ENCODE measurements at places on chromosomes 2 and 18. TPM values are rescaled to one million over a fixed set of nuclear protein-coding genes. Genes with fewer than 3 reads are reported as not detected.

DNA sequence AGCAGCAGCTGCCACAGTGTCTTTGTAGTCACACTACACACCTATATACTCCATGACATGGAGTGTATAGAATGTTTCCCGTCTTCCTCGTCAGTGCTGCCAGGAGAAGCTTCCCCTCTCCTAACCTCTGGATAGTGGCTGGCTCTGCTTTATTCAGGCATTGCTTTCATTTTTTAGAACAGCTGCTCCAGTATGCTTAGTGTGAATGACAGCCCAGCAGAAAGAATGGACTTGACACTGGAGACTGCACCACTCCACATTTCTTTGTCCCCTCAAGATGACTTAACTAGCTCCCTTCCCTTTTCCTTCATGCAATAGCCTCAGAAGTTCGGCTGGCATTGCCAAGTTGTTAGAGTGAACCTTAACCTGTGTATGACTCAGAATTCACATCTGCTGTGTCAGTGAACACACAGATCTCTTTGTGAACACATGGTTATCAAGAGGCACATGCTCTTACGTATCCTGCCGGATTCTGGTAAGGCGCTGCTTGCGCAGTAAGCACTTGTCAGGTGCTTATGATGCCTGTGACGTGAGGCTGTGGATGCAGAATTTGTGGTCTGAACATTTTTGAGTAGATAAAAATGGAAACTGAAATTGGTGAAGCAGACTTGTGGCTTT lies 73.9 kb downstream of the NEDD4L start:
- peak; percentile 64 for DNase-seq

- DNase-seq = no peak
Measured at GRCh38 chr2:239129147-239129920, 271.5 kb downstream of the HDAC4 start.

DNA sequence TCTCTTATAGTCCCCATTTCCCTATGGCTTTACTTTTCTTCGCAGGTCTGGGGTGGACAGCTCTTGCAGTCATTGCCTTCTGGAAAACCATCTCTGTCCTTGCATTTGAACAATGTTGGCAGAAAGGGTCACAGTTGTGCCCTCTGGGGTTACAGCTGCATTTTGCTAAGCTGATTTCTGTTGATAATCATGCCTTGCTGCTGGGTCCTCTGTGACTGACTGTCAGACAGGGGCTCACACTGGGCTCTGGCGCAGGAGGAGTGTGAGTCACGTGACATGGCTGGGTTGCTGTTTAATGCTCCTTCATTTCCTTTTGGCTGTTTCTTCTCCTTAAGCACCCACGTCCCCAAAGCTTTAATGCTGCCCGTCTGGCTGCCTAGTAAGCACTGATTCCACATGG lies 196.6 kb upstream of the LHCGR start:
- DNase-seq = no peak

GRCh38 chr2:212935752-212936151 lies 215.7 kb downstream of the IKZF2 start:
- no peak for DNase-seq

GRCh38 chr18:68604256-68604655 lies 110.7 kb downstream of the TMX3 start:
- DNase-seq = no peak

DNA sequence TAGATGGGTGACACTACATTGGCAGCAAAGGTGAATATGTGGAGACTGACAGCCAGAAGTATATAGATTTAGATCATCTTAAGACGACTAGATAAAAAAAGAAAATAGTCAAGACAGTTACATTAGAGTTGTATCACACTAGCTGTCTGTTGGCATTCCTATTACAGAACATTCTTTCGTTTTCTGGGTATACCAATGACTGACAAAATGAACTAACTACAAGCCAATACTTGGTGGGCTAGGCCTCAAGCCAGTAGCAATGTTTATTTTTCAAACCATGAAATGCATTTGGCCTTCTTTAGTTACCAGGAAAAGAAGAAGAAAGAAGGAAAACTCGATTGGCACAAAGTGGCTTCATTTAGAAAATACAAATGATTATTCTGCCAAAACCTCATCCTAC lies 944.9 kb upstream of the ZEB2 start:
- no peak for DNase-seq

DNA sequence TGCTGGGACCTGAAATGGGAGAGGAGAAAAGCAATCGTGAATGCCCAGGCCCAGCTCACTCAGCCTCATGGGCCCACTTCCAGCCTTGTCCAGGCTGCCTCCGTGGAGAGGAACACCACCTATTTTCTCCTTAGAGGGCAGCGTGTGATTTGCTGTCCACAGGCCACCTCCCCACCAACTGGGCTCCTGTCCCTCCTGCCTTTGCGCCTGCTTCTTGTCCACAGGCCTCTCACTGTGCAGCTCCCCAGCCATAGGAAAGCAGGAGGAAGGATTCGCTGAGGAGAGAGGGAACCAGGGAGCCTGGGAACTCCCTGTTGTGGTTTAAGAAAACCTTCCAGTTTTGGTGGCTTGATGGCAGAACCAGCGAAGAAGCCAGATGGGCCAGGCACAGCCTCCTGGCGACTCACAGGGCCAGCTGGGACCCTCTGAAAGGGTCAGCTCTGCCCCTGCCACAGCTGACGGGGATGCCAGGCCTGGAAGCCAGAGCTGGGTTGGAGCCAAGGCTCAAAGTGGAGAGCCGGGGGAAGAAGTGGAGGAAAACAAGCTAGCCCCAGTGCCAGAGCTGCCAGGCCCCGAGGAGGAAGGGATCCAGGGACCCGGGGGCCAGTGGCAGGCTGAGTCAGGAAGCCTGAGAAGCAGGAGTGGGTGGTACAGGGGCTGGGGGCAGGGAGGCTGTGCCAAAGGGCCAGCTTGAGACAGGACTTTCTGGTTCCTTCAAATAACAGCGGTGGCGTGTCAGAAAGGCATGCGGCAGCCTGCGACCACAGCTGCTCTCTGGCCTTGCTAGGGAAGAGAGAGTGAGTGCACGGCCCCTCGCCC lies 9.9 kb downstream of the TMBIM1 start:
- DNase-seq = no peak

DNA sequence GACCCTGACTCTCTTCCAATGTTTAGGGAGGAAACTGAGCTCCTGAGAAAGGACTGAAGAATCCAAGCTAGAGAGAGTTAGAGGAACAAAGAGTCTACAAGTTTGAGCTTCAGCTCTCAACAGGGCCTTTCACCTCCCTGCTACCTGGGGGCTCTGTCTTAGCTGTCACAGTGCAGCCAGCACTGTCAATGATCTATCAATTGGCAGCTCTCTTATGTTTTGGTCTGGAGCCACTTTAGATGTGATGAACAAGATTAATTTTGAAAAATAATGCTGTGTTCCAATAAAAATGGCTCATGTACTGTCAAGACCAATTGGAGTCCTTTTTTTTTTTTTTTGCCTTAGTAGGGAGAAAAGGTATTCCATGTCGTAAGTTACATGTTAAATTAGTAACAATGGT lies 215.8 kb upstream of the TRIB2 start:
- no peak for DNase-seq

DNA sequence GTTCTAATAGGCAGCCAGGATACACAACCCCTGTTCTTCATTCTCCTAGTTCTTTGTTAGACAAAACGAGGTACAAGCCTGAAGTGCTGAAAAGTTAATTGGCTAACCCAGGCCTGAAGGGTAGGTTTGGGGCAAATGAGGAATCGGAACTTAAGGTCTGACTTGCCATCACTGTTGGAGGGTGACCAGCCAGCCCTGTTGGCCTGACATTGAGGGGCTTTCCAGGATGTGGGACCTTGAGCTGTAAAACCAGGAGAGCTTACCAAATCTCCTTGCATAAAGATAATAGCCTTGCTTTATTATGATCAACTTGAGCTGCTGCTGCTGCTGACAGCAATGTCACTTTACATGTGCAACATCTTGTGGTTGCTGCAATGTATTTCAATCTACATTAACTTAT lies 256.0 kb downstream of the VAPA start:
- DNase-seq = no peak

GRCh38 chr2:216914491-216914890 lies 54.6 kb upstream of the TNP1 start:
- no peak for DNase-seq

DNA sequence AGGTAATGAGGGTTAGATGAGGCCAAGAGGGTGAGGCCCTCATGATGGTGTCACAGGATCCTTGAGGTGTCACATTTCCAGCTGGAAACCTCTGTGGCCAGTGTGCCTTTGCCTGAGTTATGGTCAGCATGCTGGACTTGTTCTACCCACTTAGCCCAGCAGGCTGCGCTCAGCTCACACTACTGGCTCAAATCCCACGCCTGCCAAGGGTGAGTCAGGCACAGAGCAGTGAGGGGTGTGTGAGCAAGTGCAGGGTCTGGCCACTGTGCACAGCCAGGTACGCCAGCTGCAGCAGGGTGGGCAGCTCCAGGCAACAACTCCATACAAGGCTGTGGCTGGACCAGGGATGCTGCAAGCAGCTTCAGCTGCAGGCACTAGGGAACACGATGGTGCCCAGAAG lies 616.6 kb upstream of the FSHR start:
- peak; percentile 28 for DNase-seq

DNA sequence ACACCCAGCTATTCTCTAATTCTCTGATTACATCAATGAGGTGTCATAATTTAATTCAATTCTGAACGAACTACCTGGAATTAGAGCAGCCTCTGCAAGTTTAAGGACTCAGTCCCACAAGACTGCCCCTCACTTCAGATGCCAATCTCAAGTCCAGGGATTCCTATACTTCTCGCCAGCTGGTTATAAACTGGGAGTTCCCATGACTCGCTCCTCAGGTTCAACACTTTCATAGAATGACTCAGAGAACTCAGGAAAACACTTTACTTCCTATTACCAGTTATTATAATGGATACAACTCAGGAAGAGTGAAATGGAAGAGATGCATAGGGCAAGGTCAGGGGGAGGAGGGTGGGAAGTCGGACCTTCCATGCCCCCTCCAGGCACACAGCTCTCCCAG lies 112.3 kb upstream of the ATP5MC3 start:
- DNase-seq = no peak

DNA sequence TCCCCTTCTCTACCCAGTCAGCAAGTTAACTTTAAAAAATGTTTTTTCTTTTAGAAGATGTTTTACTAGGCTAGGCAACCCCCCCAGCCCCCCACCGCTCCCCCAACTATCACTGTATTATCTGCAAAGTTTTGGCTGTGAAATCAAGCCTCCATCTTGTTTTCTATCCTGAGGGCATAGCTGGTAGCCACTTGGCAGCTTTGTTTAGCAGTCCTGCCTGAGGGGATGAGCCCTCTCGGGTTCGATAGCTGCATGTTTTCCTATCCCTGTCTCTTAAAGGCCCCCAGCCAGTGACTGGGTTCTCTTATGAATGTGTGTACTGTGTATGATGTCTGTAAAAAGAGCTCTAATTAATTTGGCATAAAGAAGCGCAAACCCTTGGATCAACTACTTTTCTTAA lies 43.4 kb downstream of the MRO start:
- DNase-seq = no peak

- DNase-seq = no peak
Measured at GRCh38 chr18:29104671-29105070, 927.7 kb upstream of the CDH2 start.

DNA sequence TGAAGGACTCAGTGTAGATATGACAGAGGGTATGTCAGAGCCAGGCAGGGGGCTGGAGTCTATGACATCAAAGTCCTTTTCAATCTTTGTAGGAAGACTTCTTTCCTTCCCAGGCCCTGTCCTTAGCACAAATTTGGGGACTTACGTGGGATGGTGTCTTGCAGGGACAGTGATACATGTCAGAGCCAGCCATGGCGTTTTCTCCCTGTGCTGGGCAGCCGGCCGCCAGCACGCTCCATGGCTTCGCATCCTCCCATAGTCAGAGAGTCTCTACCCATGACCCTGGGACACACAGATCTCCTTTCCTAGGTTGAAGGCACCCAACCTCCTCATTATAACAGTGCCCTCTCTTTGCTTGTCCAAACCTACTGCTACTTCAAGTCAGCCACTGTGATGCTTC lies 156.9 kb upstream of the MYCN start:
- no peak for DNase-seq

- DNase-seq = peak; percentile 13
Measured at GRCh38 chr2:29841386-29842004, 79.9 kb downstream of the ALK start.

- no peak for DNase-seq
Measured at GRCh38 chr2:125169022-125169763, 1144.1 kb downstream of the CNTNAP5 start.

- DNase-seq = no peak
Measured at GRCh38 chr2:156657809-156658208, 221.6 kb downstream of the GPD2 start.

DNA sequence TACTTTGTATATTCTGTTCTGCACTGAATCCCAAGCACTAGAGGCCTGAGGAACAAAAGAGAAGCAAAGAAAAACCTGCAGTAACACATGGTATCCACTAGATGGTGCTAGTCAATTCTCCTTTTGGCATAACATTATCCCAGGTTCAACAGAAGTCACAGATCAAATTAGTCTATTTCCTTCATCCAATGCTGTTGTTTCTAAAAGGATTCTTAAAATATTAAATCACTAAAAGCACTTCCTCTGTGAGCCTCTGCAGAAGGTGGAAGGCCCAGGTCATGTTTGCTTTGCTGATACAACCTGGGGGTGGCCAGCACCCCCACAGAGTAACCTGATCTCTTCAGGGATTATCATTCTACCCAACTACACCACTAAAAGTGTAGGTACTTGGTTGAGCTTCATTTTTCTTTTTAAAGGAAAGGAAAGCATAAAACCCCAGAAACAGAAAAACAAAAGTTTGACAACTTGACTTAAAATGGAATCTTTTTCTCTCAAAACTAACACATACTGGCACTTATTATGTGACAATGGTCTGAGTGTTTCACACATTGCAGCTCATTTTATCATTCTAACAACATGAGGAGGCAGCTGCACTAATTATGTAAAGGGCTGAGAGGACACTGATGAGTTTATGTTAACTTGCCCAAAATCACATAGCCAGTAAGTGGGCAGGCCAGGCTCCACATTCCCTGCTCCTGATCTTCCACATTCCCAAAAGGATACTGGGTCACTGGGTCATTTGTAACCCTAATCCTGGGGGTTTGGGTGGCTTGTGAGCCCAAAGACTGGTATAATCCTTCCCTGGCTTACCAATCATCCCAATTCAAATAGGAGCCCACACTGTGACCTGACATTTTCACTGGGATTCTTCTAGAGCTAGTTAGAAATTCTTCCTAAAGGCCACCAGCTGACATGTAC lies 66.8 kb upstream of the DNER start:
- DNase-seq = no peak

GRCh38 chr2:235025800-235026536 lies 74.2 kb downstream of the SH3BP4 start:
- peak; percentile 66 for DNase-seq

- DNase-seq = no peak
Measured at GRCh38 chr2:113692698-113693428, 63.6 kb downstream of the SLC35F5 start.

GRCh38 chr2:73418343-73418742 lies 32.7 kb downstream of the ALMS1 start:
- DNase-seq = peak; percentile 43

GRCh38 chr2:128573116-128573515 lies 254.4 kb upstream of the HS6ST1 start:
- no peak for DNase-seq

The VAMP8 gene
- 178 TPM for total RNA-seq

The HOXD9 gene
- 0.66 TPM for total RNA-seq

The CTIF gene
- 101 TPM for total RNA-seq

The ALPI gene
- 1.0 TPM for total RNA-seq

The CNDP1 gene
- total RNA-seq = 4.0 TPM

The SPAG16 gene
- 62.7 TPM for total RNA-seq

The LYPD1 gene
- total RNA-seq = 14.6 TPM

The KATNAL2 gene
- total RNA-seq = 8.0 TPM

The ANKRD30BL gene
- not detected for total RNA-seq

The SERPINB4 gene
- total RNA-seq = not detected

The CFAP53 gene
- total RNA-seq = 1.5 TPM

The COL4A4 gene
- total RNA-seq = 30.4 TPM

The GBX2 gene
- total RNA-seq = not detected

The GKN2 gene
- total RNA-seq = not detected

The TTN gene
- 92.5 TPM for total RNA-seq

The CYP1B1 gene
- total RNA-seq = 25.4 TPM
